Activated naive CD8-positive, alpha-beta T cell treated with anti-CD3 and anti-CD28 coated beads for 36 hours (primary cell): ENCODE measurements at places on chromosomes 3 and 15.

DNA sequence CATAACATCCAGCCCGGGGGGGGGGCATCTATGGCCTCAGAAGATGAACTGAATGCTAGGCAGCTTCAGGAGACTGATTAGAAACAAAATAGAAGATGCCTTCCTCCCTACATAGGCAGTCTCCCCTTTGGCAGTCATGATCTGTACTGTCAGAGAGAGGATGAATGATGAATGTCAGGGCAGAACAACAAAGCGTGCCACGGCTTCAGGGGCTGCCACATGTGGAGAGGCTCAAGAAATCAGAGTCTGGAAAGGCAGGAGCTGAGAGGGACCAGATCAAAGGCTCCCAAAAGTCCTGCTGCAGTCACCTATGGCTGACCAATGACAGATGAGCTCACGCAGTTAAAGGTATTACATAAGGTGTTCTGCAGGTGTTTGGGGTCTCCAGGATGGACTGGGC is 180.4 kb downstream of the UACA start:
- no peak for DNase-seq

- DNase-seq: no peak
These were observed 7.5 kb upstream of the NR1I2 start for GRCh38 chr3:119774444-119774843.

- DNase-seq: no peak
These were observed 60.0 kb upstream of the CHD2 start for GRCh38 chr15:92840149-92840548.

DNA sequence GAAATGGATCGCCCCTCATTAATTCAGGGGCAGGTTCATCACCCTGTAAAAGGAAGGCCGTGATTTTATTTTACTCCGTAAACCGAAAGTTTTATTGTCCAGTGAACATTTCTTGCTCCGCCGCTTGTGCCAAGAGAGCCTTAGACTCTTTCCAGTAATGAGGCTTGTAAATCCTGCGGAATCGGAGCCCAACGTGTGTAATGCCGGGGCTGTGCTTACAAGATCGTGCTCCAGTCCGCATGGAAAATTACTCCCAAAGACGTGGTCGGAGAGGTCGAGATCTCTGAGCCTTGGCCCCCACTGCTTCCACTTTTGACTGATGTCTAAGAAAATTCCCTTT is 649 bp upstream of the PLOD2 start:
- DNase-seq: no peak

DNA sequence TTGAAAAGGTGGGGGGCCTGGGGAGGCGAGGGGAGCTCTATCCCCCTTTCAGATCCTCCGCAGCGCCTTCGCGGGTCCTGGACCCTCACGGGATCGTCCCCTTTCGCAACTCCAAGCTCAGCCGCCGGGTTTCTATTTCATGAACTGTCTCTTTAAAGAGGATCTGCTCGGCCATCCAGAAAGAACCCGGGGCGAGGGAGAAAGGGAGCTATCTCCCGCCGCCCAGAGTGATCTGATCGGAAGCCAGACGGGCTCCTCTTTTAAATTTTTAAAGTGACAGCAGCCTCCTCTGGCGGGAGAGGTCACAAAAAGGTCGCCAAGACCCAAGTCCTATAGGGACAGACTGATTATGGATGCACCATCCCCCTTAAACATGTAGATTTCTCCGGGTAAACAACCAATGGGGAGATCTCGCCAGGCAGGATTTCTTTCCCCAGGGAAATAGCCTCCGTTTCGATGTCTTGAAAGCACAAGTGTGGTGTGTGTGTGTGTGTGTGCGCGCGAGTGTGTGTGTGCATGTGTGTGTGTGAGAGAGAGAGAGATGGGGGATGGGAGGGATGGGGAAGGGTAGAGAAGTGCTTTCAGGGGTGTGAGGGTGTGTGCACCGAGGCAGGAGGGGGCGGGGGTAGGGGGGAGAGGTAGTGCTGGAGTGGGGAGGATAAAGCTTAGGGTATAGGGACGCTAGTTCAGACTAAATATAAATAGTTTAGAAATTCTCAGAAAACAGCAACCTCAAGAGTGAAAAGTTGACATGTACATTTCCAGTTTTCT is 516.1 kb downstream of the MECOM start:
- no peak for DNase-seq

DNA sequence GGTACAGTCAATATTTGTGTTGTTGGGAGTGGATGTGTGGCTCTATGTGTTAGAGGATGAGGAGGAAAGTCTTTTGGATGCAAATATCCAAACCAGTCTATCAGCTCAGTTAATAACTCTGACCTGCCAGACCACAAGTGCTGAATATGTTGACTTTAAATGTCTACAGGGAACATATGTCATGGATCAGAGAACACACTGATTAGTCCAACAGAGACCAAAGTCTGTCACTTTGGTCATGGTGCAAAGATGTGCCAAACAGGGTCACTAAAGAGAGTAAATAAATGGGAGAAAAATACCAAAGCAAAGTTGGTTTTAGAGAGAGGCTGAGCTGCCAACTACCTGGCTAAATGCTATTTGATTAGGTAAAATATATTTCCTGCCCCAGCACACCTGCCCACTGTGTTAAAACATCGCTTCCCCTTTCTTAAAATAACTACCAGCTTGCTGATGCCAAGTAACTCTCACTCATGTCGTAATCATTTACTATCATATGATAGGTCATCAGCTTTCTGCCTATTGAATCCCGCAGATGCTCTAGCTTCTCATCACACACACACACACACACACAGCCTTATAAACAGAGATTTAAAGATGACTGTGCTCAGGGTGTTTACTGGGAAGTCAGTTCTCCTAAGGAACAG is 173.3 kb downstream of the PDZRN3 start:
- DNase-seq: no peak
